ENCODE measurements at places on chromosomes 7 and 10.
A peak's percentile ranks its signal among the peaks of the same experiment; 100 is the strongest.

GRCh38 chr10:132548869-132549268 is 11.3 kb downstream of the INPP5A start:
- DNase-seq: no peak

GRCh38 chr10:13105184-13105583 is 5.2 kb downstream of the OPTN start:
- no peak for DNase-seq

DNA sequence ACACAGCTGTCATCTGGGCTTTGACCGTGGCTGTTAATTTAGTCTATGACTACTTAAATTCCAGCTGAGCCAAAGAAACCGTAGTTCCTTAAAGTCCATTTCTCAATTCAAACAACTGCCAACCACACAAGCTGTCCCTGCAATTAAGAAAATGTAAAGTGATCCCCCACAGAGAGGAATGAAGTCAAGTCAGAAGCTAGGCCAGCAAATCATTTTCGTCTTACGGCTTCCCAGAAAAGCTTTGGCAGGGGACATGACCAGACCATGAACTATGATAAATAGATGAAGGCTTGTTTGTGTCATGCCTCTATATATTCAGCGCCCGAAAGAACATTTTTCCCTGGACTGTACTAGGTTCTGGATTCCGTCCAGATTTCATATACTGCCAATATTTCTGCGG is 54.6 kb downstream of the HACD1 start:
- DNase-seq: peak; percentile 80

GRCh38 chr10:72337039-72337629 is 17.6 kb downstream of the DNAJB12 start:
- no peak for DNase-seq

DNA sequence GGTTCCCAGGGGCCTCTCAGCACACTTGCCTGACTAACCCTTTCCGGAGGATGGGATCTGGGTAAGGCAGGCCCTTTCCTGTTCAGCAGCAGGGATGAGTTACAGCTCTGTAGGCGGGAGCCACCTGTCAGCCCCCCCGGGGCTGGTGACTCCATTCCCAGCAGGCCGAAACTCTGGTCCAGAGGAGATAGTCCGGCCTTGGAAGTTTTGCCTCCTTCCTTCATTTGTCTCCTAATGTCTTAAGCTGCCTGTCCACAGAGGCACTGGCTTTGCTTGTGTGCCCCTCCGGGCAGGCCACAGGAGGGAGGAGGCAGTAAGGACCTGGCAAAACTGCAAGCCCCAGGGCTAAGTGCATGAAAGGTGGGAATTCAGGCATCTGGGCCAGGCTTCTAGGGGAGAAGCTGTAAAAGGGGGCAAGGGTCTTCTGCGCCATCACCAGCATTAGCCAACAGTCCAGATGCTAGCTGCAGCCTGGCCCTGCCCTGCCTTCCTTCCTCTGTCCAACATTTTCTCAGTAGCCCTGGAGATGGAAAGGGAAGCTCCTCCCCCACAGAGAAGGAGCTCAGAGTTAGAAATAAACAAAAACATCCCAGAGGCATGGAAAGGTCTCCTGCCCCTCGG is 1.2 kb downstream of the ADIRF start:
- no peak for DNase-seq

All from AG04449 (cell line).